ENCODE measurements at places on chromosomes 12 and 14.

GRCh38 chr12:34342048-34342447 is 319.8 kb downstream of the ALG10 start:
- no peak for DNase-seq

GRCh38 chr12:50508970-50509663 is 4.3 kb downstream of the DIP2B start:
- DNase-seq = no peak

- DNase-seq = no peak
Measured at GRCh38 chr14:30362369-30363218, 196.4 kb upstream of the G2E3 start.

- no peak for DNase-seq
Measured at GRCh38 chr14:86481104-86481503, 951.2 kb downstream of the FLRT2 start.

- peak; percentile 99 for DNase-seq
Measured at GRCh38 chr12:58703866-58704265, 216.4 kb downstream of the LRIG3 start.

DNA sequence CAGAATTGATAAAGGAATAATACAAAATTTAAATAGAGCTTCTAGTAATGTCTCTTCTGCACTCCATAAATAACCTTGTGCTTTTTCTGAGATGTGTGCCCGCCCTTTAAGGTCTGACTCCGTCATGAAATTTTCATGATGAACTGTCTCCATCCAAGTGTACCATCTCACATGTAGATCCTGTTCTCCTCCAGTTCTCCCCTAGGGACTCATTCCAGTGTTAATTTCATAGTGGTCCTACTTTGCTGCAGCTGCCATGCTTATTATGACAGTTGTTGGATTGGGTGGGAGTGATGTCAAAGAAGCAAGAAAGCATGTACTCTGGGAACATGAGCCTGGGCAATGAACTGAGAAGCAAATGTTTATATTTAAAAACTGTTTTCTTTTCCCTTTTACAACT is 442.5 kb upstream of the PDE3A start:
- no peak for DNase-seq

GRCh38 chr12:48640428-48640827 is 41.6 kb downstream of the KANSL2 start:
- no peak for DNase-seq

DNA sequence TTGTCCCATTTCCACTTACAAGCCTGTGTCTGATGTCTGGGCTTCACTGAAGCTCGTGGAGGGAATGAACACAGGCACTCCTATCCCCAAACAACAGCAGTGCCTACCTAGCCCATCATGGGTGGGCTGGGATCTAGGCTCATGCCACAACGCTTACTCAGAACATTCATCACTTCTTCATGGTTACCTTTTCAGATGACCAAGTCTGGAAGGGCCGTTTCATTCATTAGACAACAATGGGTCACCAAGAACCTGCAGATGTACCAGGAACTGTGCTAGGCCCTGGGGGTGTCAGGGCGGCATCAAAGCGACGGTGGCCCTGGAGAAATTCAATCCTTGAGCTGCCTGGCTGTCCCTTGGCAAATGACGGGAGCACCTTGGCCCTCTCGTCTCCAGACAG is 64.9 kb upstream of the FZD10 start:
- DNase-seq = no peak

DNA sequence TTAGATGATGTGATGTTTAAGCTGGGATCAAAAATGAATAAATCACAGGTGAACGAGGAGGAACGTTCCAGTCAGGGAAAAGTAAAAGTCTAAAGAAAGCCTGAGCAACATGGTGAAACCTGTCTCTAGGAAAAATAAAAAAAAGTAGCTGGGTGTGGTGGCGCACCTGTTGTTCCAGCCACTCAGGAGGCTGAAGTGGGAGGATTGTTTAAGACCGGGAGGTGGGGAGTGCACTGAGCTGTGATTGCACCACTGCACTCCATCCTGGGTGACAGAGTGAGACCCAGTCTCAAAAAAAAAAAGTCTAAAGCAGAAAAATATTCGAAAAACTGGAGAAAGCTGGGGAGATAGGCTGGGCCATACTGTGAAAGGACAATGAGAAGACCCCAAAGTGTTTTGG is 39.2 kb upstream of the SOCS2 start:
- no peak for DNase-seq

DNA sequence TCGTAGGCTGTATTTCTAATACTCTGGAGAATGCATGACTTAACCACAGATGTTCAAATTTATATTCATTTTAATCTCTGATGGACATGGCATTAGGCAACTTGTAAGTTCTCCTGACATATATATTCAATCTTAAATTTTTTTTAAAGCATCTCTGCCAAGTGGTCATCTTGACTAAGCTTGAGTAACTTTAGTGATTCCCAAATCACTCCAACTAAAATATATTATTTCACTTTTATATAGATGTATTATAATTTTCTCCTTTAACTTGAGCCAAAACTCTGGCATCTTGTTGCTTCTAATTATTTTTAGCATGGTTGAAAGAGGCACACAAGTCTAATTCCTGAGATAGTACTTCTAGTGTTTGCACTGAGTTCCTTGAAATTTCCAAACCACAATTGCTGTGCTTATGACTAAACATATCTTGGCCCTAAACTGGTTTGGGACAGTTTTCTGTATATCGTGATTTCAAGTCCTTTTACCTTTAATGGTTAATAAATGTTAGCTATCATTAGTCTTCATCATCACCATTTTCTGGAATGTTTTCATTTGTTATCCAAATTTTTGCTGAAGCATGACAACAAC is 8.4 kb downstream of the LRFN5 start:
- no peak for DNase-seq

DNA sequence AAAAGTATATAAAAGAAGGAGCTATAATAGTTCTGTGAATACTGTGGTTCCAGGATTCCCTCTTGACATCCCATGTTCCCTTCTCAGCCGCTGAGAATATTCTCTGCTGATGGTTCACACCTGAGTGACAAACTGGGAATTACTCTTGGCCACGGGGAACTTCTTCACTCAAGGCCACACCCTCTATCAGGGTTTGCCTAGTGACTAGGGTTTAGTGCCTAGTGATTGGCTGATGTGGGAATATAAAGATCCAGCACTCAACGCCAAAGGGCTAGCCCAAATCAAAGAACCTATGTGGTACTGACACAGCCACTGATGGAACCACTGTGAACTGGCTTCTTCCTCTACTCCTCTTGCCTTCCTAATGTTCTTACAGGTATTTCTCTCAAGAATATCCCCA is 248.4 kb downstream of the ASCL1 start:
- DNase-seq = no peak

DNA sequence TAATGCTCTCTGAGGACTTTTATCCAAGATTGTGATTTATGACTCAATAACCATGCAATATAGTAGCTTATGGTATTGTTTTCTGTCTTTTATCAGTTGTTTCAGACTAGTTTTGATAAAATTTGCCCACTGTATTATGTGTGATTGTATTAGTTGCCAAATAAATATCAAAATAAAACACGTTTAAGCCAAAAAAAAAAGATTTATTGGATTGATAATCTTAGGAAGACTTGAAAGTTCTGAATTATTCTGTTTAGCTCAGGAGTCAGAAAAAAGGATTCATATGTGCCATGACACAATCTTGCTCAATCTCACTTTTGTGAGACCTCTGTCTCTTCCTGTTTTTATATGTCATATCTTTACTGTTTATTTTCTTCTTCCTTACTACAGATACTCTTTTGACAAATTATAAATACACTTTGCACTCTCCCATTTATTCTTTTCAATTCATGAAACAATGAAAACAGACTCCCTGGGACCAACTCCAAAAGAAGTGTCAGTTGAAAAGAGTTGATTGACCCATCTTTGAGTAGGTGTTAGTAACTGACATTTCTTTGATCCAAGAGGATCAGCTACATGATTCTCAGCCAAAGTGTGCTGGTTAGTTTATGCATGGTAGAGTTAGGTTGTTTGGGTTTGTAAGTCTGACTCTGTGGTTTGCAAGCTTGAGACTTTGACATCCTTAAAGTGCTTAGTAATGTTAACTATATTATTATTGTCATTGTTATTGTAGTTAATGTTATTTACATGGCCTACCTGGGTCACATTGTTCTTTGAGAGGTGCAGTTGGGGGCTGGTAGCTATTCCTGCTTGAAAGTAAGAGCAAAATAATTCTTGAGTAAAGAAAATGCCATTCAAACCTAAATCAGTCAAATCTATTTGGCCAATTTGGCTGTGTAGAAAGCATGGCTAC is 2.5 kb downstream of the OR6C76 start:
- no peak for DNase-seq

DNA sequence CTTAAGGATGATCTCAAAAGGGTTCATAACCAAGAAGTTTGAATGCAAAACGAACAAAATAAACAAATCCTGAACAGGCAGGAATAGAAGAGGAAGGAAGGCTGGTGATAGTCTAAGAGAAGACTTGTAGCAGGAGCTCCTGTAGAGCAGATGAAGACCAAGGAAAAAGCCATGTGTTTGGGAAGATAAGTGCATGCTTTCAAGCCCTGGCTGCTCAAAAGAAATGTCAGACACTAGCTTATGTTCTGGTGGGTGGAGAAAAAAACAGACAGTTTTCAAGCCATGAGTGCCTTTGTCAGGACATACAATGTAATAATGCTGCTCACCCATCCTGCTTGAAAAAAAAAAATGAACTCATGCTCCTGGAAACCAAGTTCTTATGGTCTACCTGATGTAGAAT is 27.4 kb downstream of the TAOK3 start:
- no peak for DNase-seq

GRCh38 chr14:66508846-66509621 is 1.1 kb downstream of the GPHN start:
- peak; percentile 42 for DNase-seq

- peak; percentile 91 for DNase-seq
Measured at GRCh38 chr14:90698379-90698869, 117.8 kb downstream of the TTC7B start.

- no peak for DNase-seq
Measured at GRCh38 chr14:59272633-59273032, 84.2 kb downstream of the DAAM1 start.

All from skin of body (tissue), 3 donors.